ENCODE measurements at places on chromosomes 1 and 21. TPM values are rescaled to one million over a fixed set of nuclear protein-coding genes. Genes with fewer than 3 reads are reported as not detected.

The HSD11B1 gene
- polyA plus RNA-seq: not detected

The PPP1R8 gene
- polyA plus RNA-seq: 21.4 TPM

The CFHR1 gene
- not detected for polyA plus RNA-seq

The DCDC2B gene
- not detected for polyA plus RNA-seq

The KCNE2 gene
- polyA plus RNA-seq: not detected

The FCRL2 gene
- polyA plus RNA-seq: not detected

The MATN1 gene
- not detected for polyA plus RNA-seq

The ZMPSTE24 gene
- 45.6 TPM for polyA plus RNA-seq

The MCOLN2 gene
- polyA plus RNA-seq: 1.1 TPM

The MRPL20 gene
- 156 TPM for polyA plus RNA-seq

The C1orf74 gene
- 0.07 TPM for polyA plus RNA-seq

The UBE2U gene
- polyA plus RNA-seq: not detected

The LCE1F gene
- not detected for polyA plus RNA-seq

Data from CD14-positive monocyte (primary cell).